GM04504 (cell line): ENCODE measurements at places on chromosomes 12 and 14.

GRCh38 chr12:83823386-83824045 lies 1089.1 kb downstream of the SLC6A15 start:
- no peak for DNase-seq

- DNase-seq, result no peak
Measured at GRCh38 chr12:80707830-80708258, 410 bp downstream of the MYF6 start.

DNA sequence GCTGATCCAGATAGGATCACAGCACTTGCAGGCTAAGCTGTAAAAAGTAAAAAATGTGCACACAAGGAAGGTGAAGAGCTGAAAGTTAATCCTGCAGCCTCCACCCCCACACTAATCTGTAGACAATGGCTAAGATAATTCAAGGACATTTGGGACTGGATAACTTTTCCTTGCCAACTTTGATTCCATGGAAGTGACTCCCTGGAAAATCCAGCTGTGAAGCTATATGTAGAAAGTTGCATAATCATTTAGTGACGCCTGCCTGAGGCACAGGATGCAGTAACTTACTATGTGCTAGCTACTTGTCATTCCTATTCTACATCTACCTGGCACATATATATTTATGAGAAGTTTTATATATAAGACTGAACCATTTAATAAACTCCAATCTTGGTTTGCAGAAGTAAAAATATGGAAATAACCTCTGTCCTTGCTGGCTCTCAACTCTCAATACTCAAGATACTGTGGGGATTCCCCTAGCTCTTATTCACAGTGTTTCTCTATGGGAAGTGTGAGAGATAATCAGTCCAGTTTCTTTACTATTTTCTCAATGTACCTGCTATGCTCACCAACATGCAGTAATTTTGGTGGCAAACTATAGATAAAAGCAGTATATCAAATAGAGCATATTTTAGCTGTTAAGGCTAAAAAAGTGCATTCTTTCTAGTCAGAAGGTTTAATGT lies 14.8 kb downstream of the LDHB start:
- DNase-seq, result no peak

GRCh38 chr12:171743-172676 lies 41.9 kb downstream of the SLC6A12 start:
- no peak for DNase-seq

GRCh38 chr12:40672741-40673271 lies 19.4 kb upstream of the CNTN1 start:
- DNase-seq, result no peak

DNA sequence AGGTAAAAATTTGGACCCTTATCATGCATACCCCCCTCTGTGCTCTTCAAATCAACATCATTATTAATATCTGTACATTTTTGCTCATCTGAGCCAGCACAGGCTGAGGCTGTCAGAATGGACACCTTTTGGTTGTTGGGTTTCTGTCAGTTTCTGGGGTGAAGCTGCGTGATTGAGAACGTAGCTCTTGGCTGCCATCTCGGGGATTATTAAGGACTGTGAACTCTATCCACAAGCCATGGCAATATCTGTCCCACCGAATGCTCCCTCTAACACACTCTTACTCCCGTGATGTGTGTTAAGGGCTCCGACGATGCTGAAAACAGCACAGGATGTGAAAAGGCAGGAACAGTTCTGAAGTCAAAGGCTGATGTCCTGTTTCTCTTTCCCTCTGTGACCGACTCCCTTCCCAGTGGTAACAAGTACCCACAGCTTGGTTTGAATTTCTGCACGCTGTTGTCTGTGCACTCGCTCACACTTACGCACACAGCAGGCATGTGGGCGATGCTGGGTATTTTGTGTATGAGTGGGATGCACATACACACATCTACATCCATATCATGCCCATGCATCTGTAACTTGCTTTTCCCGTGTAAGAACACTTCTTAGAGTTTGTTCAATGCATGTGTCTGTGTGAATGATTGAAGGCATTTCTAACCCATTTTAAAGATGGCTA lies 405.6 kb downstream of the TMEM121 start:
- DNase-seq, result no peak

- DNase-seq, result no peak
Measured at GRCh38 chr12:6361834-6362233, 13.5 kb downstream of the SCNN1A start.

DNA sequence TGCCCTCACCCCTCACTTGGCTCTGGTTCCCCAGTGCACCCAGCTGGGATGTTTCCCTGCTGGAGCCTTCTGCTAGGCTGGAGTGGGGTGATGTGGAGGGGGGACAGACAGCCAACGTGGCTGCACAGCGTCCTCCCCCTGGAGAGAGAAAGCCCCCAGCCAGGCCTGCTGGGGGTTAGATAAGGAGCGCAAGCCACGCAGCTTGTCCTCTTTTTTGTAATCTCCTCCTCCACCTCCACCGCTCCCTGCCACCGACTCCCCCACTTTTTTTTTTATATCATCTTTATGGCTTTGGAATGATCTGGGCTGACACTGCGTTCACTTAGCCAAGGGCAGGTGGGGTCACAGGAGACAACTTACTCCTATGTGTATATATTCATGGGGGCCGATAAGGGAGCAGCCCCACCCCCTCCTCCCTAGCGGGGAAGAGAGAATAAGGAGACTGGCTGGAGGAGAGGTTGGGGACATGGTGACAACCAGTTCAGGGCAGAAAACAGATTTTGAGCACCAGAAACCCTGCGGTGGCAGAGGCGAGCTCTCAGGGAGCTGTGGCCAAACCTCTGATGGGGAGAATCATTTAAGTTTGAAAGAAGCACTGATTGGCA lies 169.9 kb upstream of the LHX5 start:
- DNase-seq, result no peak

GRCh38 chr12:60501124-60501729 lies 905.4 kb downstream of the SLC16A7 start:
- DNase-seq, result no peak

- DNase-seq, result no peak
Measured at GRCh38 chr12:93244514-93245077, 133.1 kb upstream of the NUDT4 start.

DNA sequence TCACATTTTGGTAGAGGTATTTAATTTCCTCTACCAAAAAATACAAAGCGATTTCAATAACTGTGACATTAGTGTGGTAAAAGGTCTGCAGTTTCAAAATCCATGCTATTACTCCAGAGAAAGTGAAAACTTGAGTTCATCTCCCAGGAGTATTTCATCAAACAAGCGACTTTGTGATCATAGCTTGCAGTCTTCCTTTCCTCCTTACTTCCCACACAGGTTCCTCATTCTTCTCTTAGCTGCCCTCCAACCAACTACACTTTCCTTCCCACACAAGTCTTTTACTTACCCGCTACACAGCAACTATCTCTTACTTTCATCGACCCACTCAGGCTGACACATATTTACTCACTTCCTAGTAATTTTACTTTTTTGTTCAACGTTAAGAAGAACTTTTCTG lies 413.4 kb upstream of the USP15 start:
- no peak for DNase-seq

- no peak for DNase-seq
Measured at GRCh38 chr12:38759621-38760020, 145.8 kb downstream of the CPNE8 start.
